Naive thymus-derived CD4-positive, alpha-beta T cell (primary cell): ENCODE measurements at places on chromosomes 6 and 20. TPM values are rescaled to one million over a fixed set of nuclear protein-coding genes. Genes with fewer than 3 reads are reported as not detected.

Gene MUC21
- not detected for total RNA-seq

GRCh38 chr20:402496-402885 is 5.6 kb upstream of the RBCK1 start:
- H3K4me3 ChIP-seq = no peak overlapping the region
- H3K4me1 ChIP-seq = peaks cover 23% of the 10 kb centered on the region
- H3K27me3 ChIP-seq = no peaks in the 10 kb centered on the region
- H3K27ac ChIP-seq = no peak overlapping the region

Gene MYB
- total RNA-seq = 33.3 and 33.5 TPM in 2 replicates

Gene MACROD2
- 0.34 TPM for total RNA-seq

Gene SERAC1
- total RNA-seq = 4.6 TPM

GRCh38 chr20:24640276-24640675 is 170.8 kb downstream of the SYNDIG1 start:
- H3K4me3 ChIP-seq = no peak overlapping the region
- no peaks in the 10 kb centered on the region for H3K4me1 ChIP-seq
- H3K27ac ChIP-seq = no peak overlapping the region
- H3K36me3 ChIP-seq = no peaks in the 10 kb centered on the region

Gene COL21A1
- not detected for total RNA-seq

DNA sequence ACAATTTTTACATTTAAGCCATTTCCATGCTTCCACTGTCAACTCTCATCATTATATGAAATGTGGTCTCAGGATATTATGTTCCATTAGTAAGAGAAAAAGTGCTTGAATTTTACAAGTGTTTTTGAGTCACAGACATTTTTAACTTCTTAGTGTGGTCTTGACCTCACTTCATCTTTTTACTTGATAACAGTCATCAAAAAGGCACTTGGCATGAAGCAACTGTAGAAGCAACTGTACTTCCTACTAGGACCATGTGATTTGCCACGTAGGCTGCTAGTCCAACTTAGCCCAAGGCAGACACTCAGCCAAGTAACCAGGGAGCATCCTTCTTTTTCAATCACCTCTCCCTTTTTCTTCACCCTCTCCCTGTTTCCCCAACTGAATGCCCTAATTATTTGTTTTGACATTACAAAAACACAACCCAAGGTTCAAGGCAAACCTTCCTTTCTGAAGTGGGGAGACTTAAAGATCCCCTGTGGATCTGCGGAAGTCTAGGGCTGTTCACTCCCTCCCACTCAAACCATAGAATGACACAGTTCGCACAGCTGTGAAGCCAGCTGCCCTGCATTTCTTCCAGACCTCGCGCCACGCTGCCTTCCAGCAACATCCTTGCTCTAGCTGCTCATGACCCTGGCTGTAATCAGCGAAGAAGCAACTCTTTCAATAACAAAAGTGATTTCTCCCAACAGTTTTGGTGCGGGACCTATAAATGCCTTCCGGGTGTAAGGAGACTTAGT is 45.0 kb downstream of the PHACTR1 start:
- H3K4me1 ChIP-seq = no peaks in the 10 kb centered on the region
- no peak for DNase-seq
- H3K36me3 ChIP-seq = no peaks in the 10 kb centered on the region

Gene GPR6
- total RNA-seq = not detected
